ENCODE measurements at places on chromosomes 1 and 21.
A peak's percentile ranks its signal among the peaks of the same experiment; 100 is the strongest.

DNA sequence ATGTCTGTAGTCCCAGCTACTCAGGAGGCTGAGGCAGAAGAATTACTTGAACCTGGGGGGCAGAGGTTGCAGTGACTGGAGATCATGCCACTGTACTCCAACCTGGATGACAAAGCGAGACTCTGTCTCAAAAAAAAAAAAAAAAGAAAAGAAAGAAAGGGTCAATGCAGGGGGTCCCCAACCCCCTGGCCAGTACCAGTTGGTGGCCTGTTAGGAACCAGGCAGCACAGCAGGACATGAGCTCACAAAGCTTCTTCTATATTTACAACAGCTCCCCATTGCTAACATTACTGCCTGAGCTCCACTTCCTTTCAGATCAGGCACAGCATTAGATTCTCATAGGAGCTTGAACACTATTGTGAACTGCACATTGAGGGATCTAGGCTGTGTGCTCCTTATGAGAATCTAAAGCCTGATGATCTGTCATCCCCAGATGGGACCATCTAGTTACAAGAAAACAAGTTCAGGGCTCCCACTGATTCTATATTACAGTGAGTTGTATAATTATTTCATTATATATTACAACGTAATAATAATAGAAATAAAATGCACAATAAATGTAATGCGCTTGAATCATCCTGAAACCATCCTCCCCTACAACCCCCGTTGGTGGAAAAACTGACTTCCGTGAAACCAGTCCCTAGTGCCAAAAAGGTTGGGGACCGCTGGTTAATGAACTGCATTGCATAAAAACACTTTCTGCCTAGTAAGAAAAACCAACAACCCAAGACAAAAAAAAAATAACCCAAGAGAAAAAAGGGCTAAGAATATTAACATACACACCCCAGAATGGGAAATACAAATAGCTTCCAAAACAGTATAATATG, 2.8 kb downstream of the ZBTB8OS start:
- no peak for DNase-seq

DNA sequence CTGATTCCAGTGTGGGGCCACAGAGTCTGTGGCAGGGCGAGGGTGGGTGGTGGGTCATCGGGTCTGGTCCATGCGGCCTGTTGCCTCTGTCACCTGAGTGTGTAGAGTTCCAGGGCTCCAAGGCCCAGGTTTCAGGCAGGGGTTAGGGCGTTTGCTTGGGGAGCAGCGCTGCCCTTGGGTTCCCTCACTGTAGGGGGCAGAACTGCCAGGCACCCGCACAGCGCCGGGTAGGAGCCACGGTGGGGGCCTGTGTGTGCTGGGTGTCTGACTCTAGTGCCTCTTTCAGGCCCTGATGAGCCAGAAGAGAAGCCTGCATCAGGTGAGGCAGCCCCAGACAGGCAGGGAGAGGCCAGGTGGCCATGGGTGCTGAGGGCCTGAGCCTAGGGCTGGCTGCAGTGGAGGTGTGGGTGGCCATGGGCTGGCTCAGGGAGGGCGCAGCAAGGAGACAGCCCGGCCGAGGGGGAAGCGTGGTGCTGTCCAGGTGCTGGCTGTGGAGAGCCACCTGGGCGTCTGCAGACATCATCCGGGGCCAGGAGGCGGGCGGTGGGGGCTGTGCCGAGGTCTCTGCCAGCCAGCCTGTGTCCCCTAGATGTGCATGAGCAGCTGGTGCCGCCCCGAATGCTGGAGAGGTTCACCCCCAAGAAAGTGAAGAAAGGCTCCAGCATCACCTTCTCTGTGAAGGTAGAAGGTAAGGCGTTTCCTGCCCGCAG, 72.3 kb downstream of the TRIM11 start:
- no peak for DNase-seq

DNA sequence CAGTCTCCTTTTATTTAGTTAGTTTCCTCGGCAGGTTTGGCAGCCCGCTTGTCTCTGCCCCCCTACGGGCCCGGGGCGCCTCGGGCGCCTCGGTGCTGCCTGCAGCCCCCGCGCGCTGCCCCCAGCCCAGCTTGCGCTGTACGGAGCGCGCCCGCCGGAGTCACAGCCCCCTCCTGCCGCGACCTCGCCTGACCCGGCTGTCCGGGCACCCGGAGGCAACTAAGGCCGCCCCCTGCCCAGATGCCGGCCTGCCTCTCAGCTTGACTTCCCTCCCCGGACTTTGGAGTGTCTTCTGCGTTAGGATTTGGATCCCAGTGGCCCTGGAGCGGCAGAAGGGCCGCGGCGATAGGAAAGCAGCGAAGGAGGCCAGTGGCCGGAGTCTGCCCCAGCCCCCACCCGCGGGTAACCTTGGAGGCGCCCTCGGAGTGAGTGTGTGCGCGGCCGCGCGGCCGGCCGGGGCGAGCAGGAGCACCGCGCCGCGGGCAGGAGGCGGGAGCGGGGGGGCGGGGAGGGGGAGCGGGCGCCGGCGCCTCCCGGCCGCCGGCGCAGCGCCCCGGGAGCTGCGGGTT, 7.6 kb downstream of the CDKN2C start:
- DNase-seq = peak; percentile 71

DNA sequence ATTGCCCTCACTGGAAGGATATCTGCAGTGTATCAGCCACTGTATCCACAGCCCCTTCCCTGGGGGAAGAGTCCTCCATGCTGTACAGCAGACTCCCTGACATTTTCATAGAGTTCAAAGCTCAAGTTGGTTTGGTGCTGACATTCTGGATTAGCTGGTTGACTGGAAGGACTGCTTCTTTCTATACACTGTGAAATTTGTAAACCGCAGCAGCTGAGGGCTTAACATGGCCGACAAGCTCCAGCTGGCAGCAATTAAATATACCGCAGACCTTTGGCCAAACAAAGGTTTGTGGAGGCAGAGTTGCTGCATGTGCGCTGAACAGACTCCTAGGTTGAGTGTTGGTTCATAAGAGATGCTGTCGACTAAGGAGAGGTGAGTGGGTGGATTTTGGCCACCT, 126.4 kb downstream of the DHRS3 start:
- no peak for DNase-seq

DNA sequence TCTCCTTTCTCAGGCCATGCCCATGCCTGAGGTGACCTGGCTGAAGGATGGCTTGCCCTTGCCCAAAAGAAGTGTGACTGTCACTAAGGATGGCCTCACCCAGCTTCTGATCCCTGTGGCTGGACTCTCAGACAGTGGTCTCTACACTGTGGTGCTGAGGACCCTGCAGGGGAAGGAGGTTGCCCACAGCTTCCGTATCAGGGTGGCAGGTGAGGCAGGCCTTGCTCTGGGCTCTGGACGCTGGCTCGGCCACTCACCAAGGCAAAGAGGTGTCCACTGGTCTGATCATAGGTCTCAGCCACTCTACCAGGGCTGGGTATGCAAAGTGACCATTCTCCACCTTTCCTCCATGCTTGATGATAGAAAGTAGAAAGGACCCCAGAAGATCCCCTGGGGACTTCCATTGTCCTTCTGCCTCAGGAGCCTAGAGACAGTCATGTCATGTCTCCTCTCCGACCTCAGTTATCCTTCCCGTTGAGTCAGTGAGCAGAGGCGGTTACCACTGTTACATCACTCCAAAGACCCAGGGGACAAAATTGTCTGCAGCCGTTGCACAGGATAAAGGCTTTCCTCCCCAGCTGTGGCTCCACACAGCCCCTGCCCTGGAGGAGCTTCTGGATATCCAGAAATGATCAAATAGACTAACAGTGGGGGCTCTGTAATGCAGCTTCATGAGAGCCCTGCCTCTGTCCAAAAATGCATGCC, 34.2 kb downstream of the IGFN1 start:
- no peak for DNase-seq

- DNase-seq = no peak
Measured at GRCh38 chr1:56808410-56808809, 10.8 kb downstream of the FYB2 start.

- DNase-seq = no peak
Measured at GRCh38 chr1:42171679-42172266, 7.2 kb upstream of the GUCA2A start.

GRCh38 chr1:210292231-210292871, 36.4 kb upstream of the HHAT start:
- peak; percentile 77 for DNase-seq

DNA sequence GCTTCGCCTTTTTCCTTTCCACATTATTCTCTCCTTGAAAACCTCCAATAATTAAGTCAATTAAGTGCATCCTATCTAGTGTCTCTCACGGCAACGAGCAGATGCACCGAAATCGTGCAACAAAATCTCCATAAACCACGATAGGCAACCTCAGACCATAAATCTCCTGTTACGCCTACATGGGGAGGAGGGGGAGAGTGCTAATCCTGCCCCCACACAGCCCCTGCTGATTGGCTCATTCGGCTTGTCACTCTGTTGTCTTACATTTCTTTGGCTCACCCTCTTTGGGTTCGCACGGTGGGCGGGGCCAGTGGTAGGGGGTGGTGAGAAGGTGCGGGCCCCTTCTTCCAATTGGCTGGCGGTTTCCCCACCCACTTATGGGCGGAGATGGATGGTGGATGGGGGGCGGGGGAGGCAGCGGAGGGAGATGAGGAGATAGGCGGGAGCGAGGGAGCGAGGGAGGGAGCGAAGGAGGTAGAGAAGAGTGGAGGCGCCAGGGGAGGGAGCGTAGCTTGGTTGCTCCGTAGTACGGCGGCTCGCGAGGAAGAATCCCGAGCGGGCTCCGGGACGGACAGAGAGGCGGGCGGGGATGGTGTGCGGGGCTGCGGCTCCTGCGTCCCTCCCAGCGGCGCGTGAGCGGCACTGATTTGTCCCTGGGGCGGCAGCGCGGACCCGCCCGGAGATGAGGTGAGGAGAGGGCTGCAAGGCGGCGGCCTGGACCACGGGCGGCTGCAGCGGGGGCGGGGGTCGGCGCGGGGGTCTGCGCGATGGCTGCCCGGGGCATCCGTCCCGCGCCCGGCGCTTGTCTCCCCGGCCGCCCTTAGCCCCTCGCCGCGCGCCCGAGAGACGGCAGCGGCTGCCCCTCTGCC, at the start of gene ITSN1:
ITSN1 (plus strand) TSS at position 475 of the 869 bp plus-strand sequence. CDS start 76,328 bp downstream, outside the sequence.
- peak; percentile 96 for DNase-seq

DNA sequence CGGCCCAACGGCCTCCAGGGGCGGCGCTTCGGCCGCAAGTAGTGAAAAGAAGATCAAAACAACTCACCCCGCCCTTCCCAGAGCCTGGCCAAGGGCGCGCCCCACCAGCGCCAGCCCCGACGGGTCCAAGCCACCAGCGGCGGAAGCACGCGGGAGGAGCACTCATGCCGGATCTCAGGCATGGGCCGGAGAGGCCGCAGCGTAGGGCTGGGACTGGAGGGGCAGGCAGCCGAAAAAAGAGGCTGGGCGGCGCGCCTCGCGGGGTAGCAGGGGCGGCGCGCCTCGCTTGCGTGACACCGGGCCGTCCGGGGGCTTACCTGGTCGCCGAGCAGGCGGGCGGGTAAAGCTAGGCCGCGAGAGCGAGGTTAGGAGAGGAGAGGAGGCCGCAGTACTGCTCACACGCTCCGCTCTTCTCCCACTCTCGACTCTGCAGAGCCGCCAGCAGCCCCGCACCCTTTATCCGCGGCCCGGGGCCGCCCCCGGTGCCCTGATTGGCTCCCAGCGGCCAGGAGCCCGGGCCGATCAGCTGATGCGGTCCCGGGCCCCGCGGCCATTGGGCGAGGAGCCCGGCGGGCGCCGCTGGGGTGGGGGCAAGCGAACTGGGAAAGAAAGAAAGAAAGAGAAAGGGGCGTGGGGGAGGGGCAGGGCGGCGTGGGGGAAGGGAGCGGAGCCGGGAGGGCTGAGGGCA, at the start of gene GLUL:
GLUL (minus strand) TSS at position 429 of the 688 bp plus-strand sequence. CDS start 3,053 bp downstream, outside the sequence.
- peak; percentile 98 for DNase-seq

- DNase-seq = peak; percentile 80
Measured at GRCh38 chr1:223129229-223129901, 13.7 kb downstream of the TLR5 start.

DNA sequence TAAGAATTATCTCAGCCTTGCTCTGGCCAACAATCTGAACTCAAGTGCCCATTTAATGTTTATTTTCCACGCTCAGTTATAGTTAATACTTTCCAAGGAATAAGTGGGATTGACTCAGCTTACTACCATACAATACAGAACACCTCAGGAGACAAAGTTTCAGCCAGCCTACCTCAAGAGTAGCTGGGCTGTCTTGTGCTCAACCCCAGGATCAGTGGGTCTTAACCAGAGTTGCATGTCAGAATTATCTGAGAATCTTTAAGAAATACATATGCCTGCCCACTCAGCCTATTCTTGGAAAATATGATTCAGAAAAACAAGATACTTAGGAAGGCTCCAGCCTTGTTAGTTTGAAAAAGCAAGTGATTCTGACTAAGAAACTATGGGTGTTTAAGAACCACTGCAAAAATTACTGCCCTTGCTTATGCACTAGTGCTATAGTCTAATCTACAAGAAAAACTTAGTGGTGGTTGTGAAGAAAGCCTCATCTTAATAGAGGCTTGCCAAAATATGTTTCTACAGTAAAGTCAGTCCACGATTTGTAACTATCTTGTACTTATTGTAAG, 20.4 kb downstream of the CDC7 start:
- no peak for DNase-seq

- no peak for DNase-seq
Measured at GRCh38 chr21:45592208-45592619, 50.0 kb upstream of the SLC19A1 start.

GRCh38 chr1:2233997-2234761, 6.1 kb downstream of the SKI start:
- DNase-seq = no peak

DNA sequence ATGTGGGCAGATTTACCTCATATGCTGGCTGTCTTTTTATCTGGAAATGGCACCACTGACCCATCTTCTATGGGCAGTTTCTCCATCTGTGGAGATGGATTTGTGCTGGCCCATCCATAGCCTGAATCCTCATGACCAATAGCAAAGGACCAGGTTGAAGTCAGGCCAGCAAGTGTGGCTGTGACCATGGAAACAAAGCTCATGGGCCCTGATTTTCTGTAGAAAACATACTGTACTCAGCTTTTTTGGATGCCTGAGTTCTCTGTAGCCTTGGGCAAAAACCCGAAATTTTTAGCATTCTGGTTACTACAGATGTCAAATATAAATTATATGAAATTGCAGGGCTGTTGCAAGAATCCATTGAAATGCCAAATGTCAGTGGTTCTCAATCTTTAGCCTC, 155.0 kb downstream of the PLXNA2 start:
- DNase-seq = no peak

- DNase-seq = peak; percentile 45
Measured at GRCh38 chr1:100188617-100189016, 10.6 kb upstream of the LRRC39 start.

- no peak for DNase-seq
Measured at GRCh38 chr1:230808281-230808872, 59.9 kb downstream of the C1orf198 start.

GRCh38 chr1:201630582-201630981, 91.7 kb downstream of the NAV1 start:
- DNase-seq = no peak
